Osteocyte (in vitro differentiated cells): ENCODE measurements at places on chromosomes 2 and 18. TPM values are rescaled to one million over a fixed set of nuclear protein-coding genes. Genes with fewer than 3 reads are reported as not detected.

Gene AKAIN1
- total RNA-seq = not detected in 2 replicates

Gene TRABD2A
- total RNA-seq = 0.21 and 0.99 TPM in 2 replicates

Gene GCG
- 0.57 TPM in 1 of 2 replicates, not detected in the other for total RNA-seq

Gene DSC3
- total RNA-seq = 5.6 and 5.8 TPM in 2 replicates

Gene TMEFF2
- 46.8 and 51.2 TPM in 2 replicates for total RNA-seq

Gene IL1A
- not detected in 2 replicates for total RNA-seq

Gene ANKRD30BL
- not detected in 2 replicates for total RNA-seq

Gene DPP4
- total RNA-seq = not detected in 2 replicates

Gene PAIP2B
- total RNA-seq = 0.55 and 0.78 TPM in 2 replicates

Gene CDK15
- total RNA-seq = 0.47 and 0.70 TPM in 2 replicates

Gene ANKMY1
- 16.9 and 28.5 TPM in 2 replicates for total RNA-seq

Gene POTEJ
- not detected in 2 replicates for total RNA-seq

Gene GALNT13
- total RNA-seq = 0.13 TPM in 1 of 2 replicates, not detected in the other

Gene NCKAP5
- 0.46 and 0.50 TPM in 2 replicates for total RNA-seq

Gene RAB10
- 139 and 150 TPM in 2 replicates for total RNA-seq

Gene HOXD13
- total RNA-seq = not detected in 2 replicates

Gene MRPL30
- 23.1 and 25.5 TPM in 2 replicates for total RNA-seq

Gene NT5C1B
- total RNA-seq = not detected in 2 replicates

Gene VWC2L
- not detected in 2 replicates for total RNA-seq

Gene ASB18
- total RNA-seq = not detected in 2 replicates

Gene CENPA
- 4.6 and 5.1 TPM in 2 replicates for total RNA-seq

Gene DSG4
- total RNA-seq = not detected in 2 replicates

Gene MAP3K20
- total RNA-seq = 56.4 and 57.4 TPM in 2 replicates

Gene CAVIN2
- 5.3 and 6.6 TPM in 2 replicates for total RNA-seq

Gene SERPINB2
- not detected in 2 replicates for total RNA-seq

Gene CHN1
- 22.3 and 23.7 TPM in 2 replicates for total RNA-seq

Gene BCL2
- total RNA-seq = 2.5 and 3.2 TPM in 2 replicates

Gene CDKL4
- 0.37 and 0.83 TPM in 2 replicates for total RNA-seq

Gene DCC
- total RNA-seq = 0.24 and 0.39 TPM in 2 replicates

Gene GPR35
- total RNA-seq = 2.5 and 3.6 TPM in 2 replicates

Gene CD28
- not detected in 2 replicates for total RNA-seq

Gene GBX2
- total RNA-seq = 56.5 and 60.7 TPM in 2 replicates

Gene TEX44
- not detected in 2 replicates for total RNA-seq

Gene CCL20
- not detected in 2 replicates for total RNA-seq

Gene COL6A3
- total RNA-seq = 143 and 159 TPM in 2 replicates

Gene EFEMP1
- 7.4 and 8.3 TPM in 2 replicates for total RNA-seq

Gene C2orf76
- 11.1 and 11.5 TPM in 2 replicates for total RNA-seq

Gene EHD3
- 25.9 and 26.2 TPM in 2 replicates for total RNA-seq

Gene CD207
- total RNA-seq = not detected in 2 replicates
